ENCODE measurements at places on chromosomes 2 and 18.

DNA sequence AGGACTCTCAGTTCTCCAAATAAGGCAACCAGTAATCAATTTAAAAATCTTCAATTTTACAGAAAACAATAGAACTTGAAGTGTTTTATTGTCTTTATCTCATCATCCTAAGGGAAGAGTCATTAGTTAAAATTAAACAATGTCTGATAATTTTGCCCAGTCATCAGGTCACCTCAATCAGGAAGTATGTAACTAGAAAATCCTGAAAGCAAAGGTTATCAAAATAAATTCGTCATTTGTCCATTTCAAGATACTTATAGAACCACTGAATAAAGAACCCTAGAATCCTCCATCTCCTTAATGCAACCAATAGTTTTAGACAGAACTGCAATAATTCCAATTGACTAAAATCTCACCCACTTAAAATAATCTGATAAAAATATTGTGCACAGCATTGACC, 115.2 kb downstream of the NCKAP5 start:
- no peak for DNase-seq

DNA sequence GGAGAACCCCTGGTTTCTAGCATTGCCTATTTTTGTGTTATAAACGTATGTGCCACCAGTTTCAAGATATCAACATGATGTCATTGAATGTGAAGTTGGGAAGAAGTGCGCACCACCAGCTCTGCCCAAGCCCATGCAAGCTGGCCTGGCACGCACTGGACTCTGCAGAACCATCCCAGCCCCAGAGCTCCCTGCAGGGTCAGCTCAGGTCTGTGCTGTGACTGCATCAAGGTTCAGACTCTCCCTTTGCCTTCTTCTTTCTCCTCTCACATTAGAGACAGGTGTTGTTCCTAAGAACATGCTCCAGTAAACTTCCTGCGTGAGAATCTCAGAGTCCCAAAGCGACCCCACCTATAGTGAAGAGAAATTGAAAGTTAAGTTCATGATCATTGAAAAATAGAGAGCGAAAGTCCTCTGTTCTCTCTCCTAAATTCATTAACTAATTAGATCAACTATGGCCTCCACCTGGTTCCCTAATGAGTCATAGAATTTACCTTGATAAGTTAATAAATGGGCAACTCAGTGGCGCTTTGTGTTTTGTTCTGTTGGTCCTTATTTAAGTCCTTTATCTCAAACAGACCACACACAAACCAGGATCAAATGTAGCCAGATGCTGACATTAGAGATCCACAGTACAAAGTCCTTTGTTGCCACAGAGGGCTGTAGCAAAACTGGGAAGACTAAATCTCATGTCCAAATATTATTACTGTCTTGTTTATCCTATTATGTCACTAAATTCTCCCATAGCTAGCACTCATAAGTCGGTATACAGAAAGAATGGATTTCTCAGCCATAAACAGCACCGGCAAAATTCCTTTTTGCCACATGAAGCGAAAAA, 432.3 kb downstream of the STK39 start:
- DNase-seq, result no peak

DNA sequence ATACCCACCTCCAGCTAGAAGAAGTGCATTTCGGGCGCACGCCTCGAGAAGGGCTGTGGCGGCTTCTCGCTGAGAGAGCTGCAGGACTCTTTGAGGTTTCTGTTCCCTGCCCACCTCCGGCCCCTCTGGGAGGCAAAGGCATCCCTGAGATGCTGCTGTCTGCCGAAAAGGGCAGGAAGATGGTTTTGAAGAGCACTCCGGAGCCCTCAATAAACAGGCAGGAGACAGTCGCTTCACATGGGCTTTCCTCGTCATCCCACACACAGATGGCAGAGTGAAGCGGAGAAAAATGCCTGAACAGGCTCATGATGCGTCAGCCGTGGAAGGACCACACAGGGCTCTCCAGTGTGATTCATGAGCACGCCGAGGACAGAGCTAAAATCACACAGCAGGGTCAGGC, 25.4 kb upstream of the GLI2 start:
- DNase-seq, result no peak

- DNase-seq, result no peak
These were observed 713.0 kb downstream of the TDRD15 start for GRCh38 chr2:21836719-21837118.

DNA sequence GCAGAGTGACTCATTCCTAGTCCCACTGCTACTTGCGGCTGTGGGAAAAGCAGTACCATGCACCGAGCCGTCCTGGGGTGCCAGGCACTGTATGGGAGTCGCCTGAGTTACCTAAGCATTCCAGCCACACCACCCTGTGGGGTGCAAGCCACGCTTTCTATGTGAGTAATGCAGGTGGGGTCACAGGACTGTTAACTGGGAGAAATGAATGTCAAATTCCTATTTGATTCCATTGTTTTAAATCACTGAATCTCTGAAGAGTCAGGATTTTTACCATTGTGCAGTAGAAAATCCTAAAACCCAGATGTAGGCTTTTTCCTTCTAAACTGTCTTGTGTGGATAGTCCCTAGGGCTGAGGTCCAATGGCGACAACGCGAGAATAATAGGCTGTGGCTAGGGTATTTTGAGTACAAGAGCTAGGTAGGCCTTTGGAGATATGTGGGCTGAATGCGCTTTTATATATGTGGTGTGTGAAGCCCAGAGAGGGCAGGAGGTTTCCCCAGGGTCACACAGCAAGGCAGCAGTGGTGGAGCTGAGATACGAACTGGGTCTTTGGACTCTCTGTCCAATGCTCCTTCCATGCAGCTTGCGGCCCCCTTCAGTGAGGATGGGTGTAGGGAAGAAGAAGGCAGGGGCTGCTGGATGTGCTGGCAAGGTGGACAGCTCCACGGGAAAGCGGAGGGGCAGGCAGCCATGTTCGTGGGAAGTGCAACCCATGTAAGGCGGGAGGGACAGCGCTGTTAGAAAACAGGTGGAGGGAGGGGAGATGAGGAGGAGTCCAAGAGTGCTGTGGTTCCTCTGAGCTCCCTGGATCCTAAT, 83.2 kb downstream of the DDX1 start:
- no peak for DNase-seq

- DNase-seq, result no peak
These were observed 30.6 kb downstream of the CYB5A start for GRCh38 chr18:74261053-74261713.

- peak; percentile 14 for DNase-seq
These were observed 134.8 kb downstream of the SLC8A1 start for GRCh38 chr2:40317046-40317445.

DNA sequence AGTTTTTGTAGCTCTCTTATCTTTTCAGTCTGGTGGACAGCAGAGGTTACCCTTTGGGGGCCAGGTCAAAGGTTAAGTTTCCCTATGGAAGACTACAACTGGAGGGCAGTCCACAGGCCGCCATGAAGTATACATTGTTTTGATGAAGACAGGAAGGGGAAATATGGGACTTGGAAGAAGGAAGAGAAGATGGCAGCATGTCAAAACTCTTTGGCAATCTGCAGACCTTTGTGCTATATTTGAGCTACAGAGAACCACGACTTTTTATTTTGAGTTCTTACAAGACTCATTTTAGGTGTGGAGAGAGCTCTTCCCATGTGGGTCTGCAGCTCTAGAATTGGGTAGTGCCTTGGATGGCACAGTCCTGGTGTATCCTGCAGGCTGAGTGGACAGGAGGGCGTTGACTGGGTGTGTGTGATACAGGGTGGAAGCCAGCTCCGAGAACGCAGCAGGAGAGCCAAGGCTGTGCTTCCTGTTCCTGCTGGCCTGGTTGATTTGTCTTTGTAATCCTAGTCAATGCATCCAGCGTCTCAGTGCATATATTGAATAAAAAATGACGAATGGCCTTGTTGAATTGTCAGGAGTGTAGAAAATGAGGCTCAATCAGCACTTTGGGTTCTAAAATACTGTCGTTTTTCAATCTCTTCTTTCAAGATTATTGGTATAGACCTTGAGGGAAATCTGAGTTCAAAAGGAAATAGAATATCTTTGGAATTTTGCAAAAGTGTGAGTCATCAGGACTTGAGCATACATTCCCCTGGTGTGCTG, 11.5 kb downstream of the ITGA6 start:
- peak; percentile 71 for DNase-seq

DNA sequence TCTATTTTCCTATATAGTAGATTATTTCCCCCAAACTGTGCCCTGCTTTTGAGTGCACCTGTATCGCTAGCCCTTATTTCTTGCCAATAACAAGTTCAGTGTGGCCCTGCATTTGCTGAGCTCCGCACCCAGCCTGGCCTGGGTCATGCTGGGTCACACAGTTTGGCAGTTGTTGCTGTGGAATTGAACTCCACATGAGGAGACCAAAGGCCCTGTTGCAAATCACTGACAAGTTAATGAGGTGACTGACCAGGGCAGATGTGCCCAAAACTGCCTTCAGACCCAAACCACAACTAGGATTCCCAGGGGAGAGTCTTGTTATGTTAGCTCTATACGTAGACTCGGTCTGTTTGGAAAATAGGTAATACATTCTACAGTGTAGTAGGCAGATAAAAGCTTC, 31.0 kb downstream of the COL4A4 start:
- DNase-seq, result no peak

- DNase-seq, result no peak
These were observed 65.9 kb upstream of the YWHAQ start for GRCh38 chr2:9696731-9697130.

DNA sequence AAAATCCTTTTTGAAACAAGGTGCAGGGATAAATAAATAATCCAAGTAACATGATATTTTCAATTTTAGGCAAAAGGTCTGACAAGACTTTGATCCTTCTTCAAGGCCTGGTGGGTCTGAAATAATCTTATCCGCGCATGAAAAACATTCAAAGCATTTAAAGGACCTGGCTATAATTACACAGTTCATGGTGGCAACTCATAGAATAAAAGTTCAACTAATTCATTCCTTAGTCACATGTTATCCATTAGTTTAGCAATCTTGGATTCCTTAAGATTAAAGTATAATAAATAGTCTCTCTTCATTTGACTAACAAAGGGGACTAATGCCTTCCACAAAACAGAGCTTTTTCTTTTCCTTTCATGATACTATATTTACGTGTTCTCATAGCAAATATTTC, 21.0 kb upstream of the SLC38A11 start:
- DNase-seq, result no peak

DNA sequence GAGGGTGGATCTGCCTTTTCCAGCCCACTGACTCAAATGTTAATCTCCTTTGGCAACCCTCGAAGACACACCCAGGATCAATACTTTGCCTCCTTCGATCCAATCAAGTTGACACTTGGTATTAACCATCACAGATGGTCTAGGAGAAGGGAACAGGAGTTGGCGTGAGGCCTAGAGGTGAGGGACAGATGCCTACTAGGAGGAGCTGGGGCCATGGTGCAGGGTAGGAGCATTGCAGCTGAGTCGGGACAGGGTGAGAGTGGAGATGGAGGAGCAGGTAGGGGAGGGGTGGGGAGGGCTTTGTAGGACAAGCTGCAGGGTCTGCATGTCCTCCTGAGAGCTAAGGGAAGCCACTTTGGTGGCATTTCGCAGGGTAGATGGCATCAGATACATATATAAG, 140.0 kb downstream of the VAPA start:
- no peak for DNase-seq

GRCh38 chr2:12389344-12390045, 327.2 kb upstream of the TRIB2 start:
- no peak for DNase-seq

- no peak for DNase-seq
These were observed 141.1 kb downstream of the HRH4 start for GRCh38 chr18:24601585-24601984.

DNA sequence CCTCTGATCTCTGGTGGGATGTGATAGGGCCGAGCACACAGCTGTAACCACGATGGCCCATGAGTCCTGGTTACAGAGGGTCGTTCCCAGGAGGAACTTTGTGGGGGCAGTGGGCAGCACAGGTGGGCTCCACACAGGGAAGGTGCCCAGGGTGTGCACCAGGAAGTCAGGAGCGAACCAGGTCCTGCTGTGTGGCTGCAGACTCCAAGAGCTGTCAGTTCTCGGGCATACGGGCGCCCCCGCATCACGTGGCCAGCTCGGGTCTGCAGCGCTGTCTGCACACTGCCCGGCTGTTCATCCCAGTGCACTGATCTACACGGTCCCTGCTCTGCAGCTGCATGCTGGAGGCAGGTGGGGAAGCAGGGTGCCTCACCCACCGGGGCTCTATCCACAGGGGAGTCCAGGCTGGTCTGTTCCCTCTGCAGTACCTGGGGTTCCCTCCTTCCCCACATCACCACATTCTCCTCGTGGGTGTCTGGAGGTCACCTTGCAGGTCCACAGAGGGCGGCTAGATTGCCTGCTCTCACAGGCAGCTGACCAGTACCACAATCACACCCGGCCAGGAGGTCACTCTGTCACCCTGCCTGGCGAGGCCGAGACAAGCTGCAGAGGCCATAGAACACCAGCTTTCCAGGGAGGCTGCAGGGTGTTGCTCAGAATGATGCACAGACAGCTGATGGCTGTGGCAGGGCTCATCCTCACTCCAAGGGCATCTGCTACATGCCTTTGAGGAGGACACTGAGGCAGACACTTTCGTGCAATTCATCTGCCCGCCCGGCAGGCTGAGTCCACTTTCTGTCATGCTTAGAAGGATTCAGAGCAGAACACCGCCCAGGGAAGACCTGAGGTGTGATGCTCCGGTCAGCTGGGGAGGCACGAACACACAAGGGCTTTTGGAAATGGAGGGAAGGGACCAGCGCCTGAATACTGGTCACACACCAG, 202.7 kb downstream of the EIPR1 start:
- no peak for DNase-seq

DNA sequence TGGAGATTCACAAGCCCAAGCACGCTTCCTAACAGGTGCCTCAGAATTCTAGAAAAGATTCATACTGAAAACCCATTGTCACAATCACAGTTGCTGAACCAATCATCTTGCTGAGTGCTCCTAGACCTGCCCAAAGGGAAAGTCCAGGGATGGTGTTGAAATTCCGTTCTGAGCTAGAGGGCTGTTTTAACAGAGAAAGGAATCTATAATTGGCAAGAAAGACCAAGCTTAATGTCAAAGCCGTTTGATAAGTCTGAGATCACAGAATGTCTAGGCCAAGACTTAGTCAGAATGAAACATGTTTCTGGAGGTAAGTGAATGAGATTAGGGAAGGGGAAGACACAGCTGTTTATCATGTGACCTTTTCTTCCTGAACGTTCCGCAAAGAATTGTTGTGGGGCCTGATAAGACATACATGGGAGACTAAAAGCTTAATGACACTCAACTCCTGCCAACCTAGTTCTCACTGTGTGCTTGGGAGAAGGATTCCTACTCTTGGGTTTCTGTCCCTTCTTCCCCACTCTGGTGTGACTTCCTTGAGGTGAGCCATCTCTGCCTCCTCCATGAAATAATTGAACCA, 27.5 kb downstream of the PMAIP1 start:
- DNase-seq, result peak; percentile 49

- DNase-seq, result no peak
These were observed 148.3 kb upstream of the HDAC4 start for GRCh38 chr2:239548965-239549595.

All from endothelial cell of umbilical vein (primary cell).